ENCODE measurements at places on chromosomes 6 and 20. TPM values are rescaled to one million over a fixed set of nuclear protein-coding genes. Genes with fewer than 3 reads are reported as not detected.

NKX2-4 gene
- total RNA-seq = not detected

DNA sequence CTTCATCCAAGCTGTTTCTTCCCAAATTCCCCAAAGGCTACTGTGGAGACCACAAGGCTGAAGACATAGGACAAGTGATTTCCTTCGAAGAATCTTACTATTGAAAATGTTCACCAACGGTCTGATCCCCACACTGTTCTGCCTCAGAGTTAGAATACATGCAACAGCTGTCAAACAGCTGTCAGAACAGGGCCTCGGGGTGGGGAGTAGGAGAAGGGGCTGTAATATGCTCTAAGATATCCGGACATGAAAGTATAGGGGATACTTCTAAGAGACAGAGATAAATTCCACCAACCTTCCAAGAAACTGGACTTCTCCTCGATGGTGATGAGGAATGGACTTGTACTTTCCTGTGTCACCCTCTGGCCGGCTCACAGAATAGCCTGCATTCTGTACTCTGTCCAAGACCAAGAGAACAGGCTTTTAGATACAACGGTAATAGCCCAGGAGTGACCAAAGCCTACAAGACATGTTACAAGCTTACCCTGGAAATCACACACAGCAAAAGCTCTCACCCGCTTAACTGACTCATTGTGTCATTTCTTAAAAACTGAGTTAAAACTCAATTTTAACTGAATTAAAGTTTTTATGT lies 69.2 kb upstream of the PTGIS start:
- H3K27me3 ChIP-seq = no peaks in the 10 kb centered on the region
- H3K36me3 ChIP-seq = peaks cover 91% of the 10 kb centered on the region
- no peak overlapping the region for H3K4me3 ChIP-seq
- no peak for DNase-seq
- H3K27ac ChIP-seq = no peak overlapping the region
- H3K4me1 ChIP-seq = peaks cover 3% of the 10 kb centered on the region

GRCh38 chr6:13630499-13630898 lies 15.4 kb downstream of the NOL7 start:
- H3K27me3 ChIP-seq = no peaks in the 10 kb centered on the region
- no peak overlapping the region for H3K4me3 ChIP-seq
- no peaks in the 10 kb centered on the region for H3K4me1 ChIP-seq

- no peaks in the 10 kb centered on the region for H3K27me3 ChIP-seq
- no peak overlapping the region for H3K4me3 ChIP-seq
- H3K27ac ChIP-seq = no peak overlapping the region
- no peak for DNase-seq
- H3K36me3 ChIP-seq = no peaks in the 10 kb centered on the region
- H3K4me1 ChIP-seq = no peaks in the 10 kb centered on the region
Observed at GRCh38 chr20:5528261-5528660, 211.5 kb upstream of the PROKR2 start.

DNA sequence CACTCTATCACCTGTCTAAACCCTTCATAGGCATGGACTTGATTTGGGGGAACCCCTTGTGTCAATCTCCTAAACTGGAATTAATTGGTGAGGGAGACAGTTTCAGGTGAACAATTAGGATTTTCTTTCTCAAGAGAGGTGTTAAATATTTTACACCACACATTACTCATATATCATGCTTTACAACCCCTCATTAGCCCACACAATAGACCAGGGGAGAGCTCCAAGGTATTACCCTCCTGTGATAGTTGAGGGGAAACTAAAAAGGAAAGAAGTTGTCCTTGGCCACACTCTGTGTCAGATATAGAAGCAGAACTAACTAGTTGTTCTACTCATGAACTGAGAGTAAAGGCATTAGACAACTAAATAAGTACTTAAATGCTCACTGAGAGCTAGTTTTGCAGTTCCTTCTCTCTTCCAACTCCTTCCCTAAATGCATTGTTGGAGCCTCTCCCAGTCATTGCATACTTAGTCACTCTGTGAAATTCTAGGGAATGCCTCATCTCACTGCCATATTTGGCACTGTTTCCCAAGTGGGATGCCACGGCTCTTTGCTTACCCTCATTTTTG lies 183.7 kb upstream of the CEP162 start:
- no peaks in the 10 kb centered on the region for H3K27me3 ChIP-seq
- no peak overlapping the region for H3K4me3 ChIP-seq
- DNase-seq = no peak
- H3K27ac ChIP-seq = no peak overlapping the region

- no peak overlapping the region for H3K27ac ChIP-seq
- no peaks in the 10 kb centered on the region for H3K4me1 ChIP-seq
- H3K36me3 ChIP-seq = no peaks in the 10 kb centered on the region
- H3K27me3 ChIP-seq = no peaks in the 10 kb centered on the region
- no peak for DNase-seq
- H3K4me3 ChIP-seq = no peak overlapping the region
Observed at GRCh38 chr6:55568808-55569439, 10.1 kb downstream of the HMGCLL1 start.

FOXQ1 gene
- total RNA-seq = 20.7 TPM

KIF6 gene
- total RNA-seq = 0.26 TPM

PLAGL1 gene
- total RNA-seq = 1.7 TPM

ZNF831 gene
- total RNA-seq = not detected

- DNase-seq = no peak
- no peaks in the 10 kb centered on the region for H3K4me1 ChIP-seq
- no peak overlapping the region for H3K27ac ChIP-seq
- H3K36me3 ChIP-seq = no peaks in the 10 kb centered on the region
Observed at GRCh38 chr6:142796571-142796970, 148.4 kb downstream of the HIVEP2 start.

- DNase-seq = peak; percentile 57
- H3K27me3 ChIP-seq = no peaks in the 10 kb centered on the region
- H3K27ac ChIP-seq = peak overlapping the region; percentile 73
- H3K4me1 ChIP-seq = peaks cover 8% of the 10 kb centered on the region
- H3K4me3 ChIP-seq = no peak overlapping the region
- H3K36me3 ChIP-seq = no peaks in the 10 kb centered on the region
Observed at GRCh38 chr6:33607784-33608161, 13.3 kb upstream of the ITPR3 start.

DNA sequence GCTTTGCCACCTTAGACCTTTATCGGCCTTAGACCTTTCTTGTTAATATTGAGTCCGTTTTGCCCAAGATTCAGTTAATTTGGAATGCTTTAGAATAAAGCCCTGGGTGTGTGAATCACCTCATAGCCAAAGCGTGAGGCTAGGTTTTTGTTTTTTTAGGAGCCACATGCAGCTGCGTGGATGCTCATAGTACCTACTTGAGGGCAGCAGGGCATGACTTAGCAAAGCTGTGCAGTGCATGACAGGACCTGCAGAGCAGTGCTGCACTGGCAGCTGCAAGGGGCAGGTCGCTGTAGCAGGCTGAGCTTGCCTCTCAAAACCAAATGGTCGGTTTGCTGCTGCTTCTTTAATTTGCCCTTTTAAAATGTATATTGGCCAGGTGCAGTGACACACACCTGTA lies 116.1 kb downstream of the JAG1 start:
- H3K27me3 ChIP-seq = no peaks in the 10 kb centered on the region
- peaks cover 4% of the 10 kb centered on the region for H3K4me1 ChIP-seq
- no peak overlapping the region for H3K4me3 ChIP-seq
- no peaks in the 10 kb centered on the region for H3K36me3 ChIP-seq

- H3K4me3 ChIP-seq = peak overlapping the region; percentile 73
- peaks cover 42% of the 10 kb centered on the region for H3K27me3 ChIP-seq
- no peaks in the 10 kb centered on the region for H3K36me3 ChIP-seq
- no peaks in the 10 kb centered on the region for H3K4me1 ChIP-seq
Observed at GRCh38 chr6:64301307-64302236, 666.0 kb downstream of the PHF3 start.

MYB gene
- 5.3 TPM for total RNA-seq

- H3K36me3 ChIP-seq = no peaks in the 10 kb centered on the region
- DNase-seq = no peak
- no peaks in the 10 kb centered on the region for H3K4me1 ChIP-seq
- no peak overlapping the region for H3K4me3 ChIP-seq
Observed at GRCh38 chr6:91063362-91063761, 476.5 kb upstream of the MAP3K7 start.

DNA sequence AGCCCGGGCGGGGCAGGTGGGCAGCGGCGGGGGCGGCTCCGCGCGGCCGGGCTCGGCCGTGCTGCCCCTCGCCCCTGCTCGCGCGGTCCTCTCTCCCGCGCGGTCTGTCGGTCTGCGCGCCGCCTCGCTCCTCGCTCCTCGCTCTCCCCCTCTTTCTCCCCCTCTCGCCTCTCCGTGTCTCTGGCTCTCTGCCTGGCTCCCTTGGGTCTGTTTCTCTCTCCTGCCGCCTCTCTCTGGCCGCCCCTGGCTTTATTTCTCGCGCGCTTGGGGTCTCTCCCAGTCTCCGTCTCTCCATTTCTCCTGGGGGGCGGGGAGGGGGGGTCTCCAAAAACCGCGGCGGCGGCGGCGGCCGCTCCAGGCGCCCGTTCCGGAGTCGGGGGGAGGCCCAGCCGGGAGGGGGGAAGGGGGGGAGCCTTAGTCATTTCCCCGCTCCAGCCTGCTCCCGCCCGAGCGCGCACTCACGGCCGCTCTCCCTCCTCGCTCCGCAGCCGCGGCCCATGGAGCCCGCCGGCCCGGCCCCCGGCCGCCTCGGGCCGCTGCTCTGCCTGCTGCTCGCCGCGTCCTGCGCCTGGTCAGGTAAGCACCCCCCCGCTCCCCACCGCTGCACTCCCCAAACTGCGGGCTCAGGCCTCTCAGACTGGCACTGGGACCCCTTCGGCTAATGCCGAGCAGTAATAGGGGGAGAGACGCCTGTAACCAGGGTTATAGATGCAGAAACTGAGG lies at the start of gene SIRPA:
Gene SIRPA (plus strand): TSS at position 457 of the 723 bp plus-strand sequence. CDS start 41 bp downstream, at position 498.
- peak within 1 kb of the TSS; percentile 74 for H3K4me3 ChIP-seq
- H3K27me3 ChIP-seq = peaks cover 26% of the 10 kb centered on the region
- H3K27ac ChIP-seq = no peak within 1 kb of the TSS
- peaks cover 3% of the 10 kb centered on the region for H3K4me1 ChIP-seq
- no peaks in the 10 kb centered on the region for H3K36me3 ChIP-seq

- H3K4me3 ChIP-seq = no peak overlapping the region
- peaks cover 71% of the 10 kb centered on the region for H3K36me3 ChIP-seq
- no peaks in the 10 kb centered on the region for H3K27me3 ChIP-seq
- H3K27ac ChIP-seq = no peak overlapping the region
Observed at GRCh38 chr20:37242503-37242902, 19.1 kb downstream of the GHRH start.

DNA sequence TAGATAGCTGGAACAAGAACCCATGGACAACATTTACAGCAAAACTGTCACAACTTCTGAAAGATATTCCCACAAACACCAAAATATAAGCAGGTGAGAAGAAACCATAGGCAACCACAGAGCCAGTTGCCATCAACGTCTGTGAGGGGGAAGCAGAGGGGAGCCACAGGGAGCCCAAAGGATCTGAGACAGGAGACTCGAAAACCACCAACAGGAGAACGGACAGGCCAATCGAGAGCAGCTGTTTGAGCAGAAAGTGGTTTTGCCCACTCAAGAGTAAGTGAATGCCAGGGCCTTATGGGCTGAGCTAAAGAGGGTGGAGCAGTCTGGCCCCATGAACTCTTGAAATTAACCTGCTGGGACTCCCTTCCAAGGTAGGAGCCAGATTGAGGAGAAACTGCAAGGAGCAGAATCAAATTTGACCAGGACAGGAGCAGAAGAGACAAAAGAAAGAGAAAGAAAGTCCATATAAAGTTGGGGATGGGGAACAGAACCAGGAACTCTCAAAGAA lies 195.4 kb downstream of the ANKRD60 start:
- H3K4me3 ChIP-seq = no peak overlapping the region
- H3K27me3 ChIP-seq = no peaks in the 10 kb centered on the region
- H3K4me1 ChIP-seq = no peaks in the 10 kb centered on the region
- no peak for DNase-seq
- no peaks in the 10 kb centered on the region for H3K36me3 ChIP-seq

DNA sequence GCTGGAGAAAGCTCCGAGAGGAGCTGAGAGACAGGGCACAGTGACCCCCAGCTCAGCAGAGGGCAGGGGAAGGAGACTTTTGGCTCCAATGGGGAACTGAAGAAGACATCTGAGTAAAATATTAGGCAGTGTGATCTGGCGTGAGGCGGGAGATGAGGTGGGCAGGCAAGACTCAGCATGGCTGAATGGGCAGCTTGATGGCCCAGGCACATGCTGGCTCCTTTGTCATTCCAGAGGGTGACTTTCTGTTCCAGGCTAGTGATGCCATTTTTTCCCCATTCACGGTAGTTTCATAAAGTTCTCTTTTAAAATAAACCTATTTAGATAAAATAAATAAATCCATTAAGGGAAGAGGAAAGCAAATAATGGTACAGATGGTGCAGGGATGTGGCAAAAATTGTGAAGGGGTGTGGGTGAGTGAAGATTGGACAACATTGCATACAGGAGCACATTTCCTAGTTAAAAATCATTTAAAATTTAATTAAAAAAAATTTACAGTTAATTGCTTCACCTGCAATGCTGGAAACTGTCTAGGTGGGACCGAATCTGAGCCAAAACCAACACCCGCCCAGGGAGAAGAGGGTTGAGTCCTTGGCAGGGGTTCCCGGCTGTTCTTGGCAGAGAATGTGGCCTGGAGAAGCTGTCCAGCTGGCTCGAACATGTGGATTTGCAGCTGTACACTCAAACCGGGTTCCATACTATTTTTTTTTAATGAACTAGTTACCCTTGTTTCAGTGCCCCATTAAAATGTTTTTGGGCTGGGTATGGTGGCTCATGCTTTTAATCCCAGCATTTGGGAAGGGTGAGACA lies 41.7 kb upstream of the PRELID3B start:
- no peak overlapping the region for H3K4me3 ChIP-seq
- H3K36me3 ChIP-seq = no peaks in the 10 kb centered on the region
- no peaks in the 10 kb centered on the region for H3K27me3 ChIP-seq
- no peak for DNase-seq

DNA sequence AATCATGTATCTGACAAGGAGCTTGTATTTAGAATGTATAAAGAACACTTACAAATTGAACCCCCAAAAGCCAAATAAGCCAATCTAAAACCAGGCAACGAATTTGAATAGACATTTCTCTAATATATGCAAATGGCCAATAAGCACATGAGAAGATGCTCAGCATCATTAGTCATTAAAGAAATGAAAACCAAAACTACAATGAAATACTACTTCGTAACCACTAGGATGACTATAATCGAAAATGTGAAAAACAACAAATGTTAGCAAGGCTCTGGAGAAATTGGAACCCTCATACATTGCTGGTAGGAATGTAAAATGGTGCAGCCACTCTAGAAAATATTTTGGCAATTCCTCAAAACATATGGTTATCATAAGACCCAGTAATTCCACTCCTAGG lies 105.8 kb upstream of the TOP1 start:
- H3K4me1 ChIP-seq = no peaks in the 10 kb centered on the region
- DNase-seq = no peak
- H3K36me3 ChIP-seq = no peaks in the 10 kb centered on the region
- H3K27ac ChIP-seq = no peak overlapping the region
- no peaks in the 10 kb centered on the region for H3K27me3 ChIP-seq
- no peak overlapping the region for H3K4me3 ChIP-seq
